Bronchial epithelial cell (primary cell): ENCODE measurements at places on chromosomes 3 and 15. TPM values are rescaled to one million over a fixed set of nuclear protein-coding genes. Genes with fewer than 3 reads are reported as not detected.
A peak's percentile ranks its signal among the peaks of the same experiment; 100 is the strongest.

KCNAB1 gene
- total RNA-seq, result 0.26 and 0.38 TPM in 2 replicates

SNTN gene
- not detected in 2 replicates for total RNA-seq

DNA sequence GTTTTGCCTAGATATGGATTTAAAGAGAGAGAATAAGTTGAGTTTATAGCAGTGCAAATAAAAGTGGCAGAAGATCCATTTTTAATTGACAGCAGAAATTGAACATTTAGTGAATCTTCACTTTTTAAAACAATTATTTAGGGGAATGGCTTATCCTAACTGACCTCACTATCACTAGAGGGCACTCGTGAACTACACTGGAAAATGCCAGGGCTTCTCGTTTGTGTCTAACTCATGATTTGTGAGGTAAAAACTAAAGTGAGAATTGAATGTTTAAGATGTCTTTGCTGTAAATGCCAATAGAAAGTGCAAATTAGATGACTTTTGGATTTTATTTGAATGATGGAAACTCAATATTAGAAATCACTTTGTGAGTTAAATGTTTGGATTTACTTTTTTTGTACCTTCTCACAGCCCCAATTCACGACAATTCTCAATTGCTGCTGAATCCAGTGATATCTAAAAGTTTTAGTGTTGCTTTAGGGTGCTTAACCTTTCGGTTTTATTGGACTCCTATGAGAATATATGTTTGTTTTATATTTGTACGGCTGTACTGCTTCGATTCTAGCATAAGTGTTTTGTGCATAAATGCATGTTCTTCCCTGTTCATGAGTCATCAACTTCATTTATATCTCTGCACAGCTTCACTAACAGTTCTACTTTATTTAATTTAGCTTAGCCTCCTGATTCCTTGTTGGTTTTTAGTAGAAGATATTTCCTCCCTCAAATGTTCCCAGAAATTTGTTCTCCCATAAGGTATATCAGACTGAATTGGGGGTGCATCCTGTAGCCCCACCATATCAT, 462.1 kb downstream of the MFSD1 start:
- peak; percentile 48 for DNase-seq

DNA sequence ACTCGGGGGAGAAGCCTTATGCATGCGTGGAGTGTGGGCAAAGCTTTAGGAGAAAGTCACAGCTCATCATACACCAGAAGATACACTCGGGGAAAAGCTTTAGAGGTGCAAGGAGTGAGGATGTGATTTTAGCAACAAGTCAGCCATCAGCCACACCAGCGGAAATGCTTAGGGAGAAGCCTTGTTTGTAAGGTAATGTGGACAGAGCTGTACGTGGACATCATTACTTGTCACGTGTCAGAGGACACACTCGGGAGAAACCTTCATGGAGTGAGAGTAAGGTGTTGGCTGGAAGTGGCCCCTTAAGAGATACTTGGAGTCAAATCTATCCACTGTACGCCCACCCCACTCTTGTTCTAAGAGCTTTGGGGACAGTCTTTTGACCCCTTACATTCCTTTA, 28.7 kb downstream of the ZNF589 start:
- no peak for DNase-seq

DNA sequence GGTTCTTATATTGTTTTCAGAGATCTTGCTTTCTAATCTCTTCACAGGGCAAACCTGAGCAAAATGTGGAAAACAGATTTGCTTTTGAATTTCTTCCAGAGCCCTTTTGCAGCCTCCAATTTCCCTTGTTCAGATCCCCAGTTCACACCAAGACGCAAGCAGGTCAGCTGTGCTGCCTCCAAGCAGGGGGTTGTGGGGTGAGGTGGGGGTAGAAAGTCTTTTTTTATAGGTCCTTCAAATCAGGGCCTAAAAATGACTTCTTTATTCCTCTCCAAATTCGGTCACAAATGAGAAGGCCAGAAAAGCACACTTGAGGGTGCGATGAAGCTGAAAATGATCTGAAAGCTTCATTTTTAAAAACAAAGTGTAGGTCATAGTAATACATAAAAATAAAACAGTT, 26.3 kb upstream of the AVEN start:
- no peak for DNase-seq

SRGAP3 gene
- 16.5 and 30.5 TPM in 2 replicates for total RNA-seq

DNA sequence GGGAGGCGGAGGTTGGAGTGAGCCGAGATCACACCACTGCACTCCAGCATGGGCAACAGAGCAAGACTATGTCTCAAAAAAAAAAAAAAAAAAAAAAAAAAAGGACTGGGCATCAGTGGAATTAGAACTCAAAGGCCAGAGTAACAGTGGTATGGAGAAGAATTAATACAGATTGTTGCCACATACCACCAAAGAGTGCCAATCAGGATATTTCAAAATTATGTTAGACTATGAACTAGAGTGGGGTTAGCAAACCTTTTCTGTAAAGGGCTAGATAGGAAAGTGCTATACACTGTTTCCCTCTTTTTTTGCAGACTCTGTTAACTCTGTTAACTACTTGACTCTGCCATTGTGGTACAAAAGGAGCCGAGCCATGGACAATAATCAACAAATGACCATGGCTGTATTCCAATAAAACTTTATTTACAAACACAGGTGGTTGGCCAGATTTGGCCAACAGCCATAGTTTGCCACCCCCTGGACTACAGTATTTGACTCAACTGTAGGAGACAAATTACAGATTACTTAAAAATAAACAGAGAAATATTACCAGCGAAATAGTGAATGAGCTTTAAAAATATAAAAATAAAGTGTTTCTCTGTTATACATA, 28.6 kb downstream of the DPH3 start:
- DNase-seq, result no peak

CEP152 gene
- 4.5 and 10.1 TPM in 2 replicates for total RNA-seq

P2RY1 gene
- 13.7 and 24.5 TPM in 2 replicates for total RNA-seq

DNA sequence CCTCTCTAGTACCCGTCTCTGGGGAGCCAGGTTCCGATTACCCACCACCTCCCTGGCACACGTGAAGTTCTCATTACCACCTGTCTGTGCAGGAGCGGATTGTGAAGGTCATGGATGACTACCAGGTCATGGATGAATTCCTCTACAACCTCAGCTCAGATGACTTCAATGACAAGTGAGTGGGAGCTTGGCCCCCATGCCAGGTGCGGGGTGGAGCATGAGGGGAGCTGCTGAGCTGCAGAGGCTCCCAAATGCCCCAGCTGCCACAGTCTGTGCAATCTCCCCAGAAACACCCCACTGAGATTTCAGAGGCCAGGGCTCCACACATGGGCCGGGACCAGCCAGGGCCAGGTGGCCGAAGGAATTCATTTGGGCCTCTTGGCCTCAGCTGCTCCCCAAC, 34.3 kb downstream of the DNAH1 start:
- no peak for DNase-seq

- DNase-seq, result no peak
These were observed 11.3 kb upstream of the CHST14 start for GRCh38 chr15:40459391-40460015.

- DNase-seq, result peak; percentile 40
These were observed 68.1 kb downstream of the CRYGS start for GRCh38 chr3:186476044-186476468.

SUSD5 gene
- total RNA-seq, result not detected in 2 replicates

PRRT3 gene
- total RNA-seq, result 0.26 and 0.38 TPM in 2 replicates

GRCh38 chr3:160078533-160078932, 89.9 kb downstream of the IL12A start:
- no peak for DNase-seq

DNA sequence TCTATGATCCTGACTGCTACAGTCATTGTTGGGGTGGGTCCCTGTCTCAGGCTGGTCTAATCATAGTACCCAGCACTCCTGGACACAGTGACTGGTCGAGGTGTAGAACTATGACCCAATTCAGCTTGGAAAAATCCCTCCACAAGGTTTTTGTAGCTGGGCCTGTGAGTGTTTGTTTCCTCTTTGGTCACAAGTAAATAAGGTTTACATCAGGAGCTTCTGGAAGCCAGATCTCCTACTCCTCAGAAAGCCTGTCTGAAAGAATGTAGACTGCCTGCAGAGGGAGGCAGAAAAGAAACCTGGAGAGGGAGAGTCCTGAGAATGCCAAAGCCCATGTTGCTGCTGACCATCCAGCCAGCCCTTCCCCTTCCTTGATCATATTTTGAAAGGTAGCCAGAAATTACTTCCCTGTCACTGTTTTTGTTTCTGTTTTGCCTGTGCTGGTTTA, 123.2 kb downstream of the RAP2B start:
- DNase-seq, result peak; percentile 74

DNA sequence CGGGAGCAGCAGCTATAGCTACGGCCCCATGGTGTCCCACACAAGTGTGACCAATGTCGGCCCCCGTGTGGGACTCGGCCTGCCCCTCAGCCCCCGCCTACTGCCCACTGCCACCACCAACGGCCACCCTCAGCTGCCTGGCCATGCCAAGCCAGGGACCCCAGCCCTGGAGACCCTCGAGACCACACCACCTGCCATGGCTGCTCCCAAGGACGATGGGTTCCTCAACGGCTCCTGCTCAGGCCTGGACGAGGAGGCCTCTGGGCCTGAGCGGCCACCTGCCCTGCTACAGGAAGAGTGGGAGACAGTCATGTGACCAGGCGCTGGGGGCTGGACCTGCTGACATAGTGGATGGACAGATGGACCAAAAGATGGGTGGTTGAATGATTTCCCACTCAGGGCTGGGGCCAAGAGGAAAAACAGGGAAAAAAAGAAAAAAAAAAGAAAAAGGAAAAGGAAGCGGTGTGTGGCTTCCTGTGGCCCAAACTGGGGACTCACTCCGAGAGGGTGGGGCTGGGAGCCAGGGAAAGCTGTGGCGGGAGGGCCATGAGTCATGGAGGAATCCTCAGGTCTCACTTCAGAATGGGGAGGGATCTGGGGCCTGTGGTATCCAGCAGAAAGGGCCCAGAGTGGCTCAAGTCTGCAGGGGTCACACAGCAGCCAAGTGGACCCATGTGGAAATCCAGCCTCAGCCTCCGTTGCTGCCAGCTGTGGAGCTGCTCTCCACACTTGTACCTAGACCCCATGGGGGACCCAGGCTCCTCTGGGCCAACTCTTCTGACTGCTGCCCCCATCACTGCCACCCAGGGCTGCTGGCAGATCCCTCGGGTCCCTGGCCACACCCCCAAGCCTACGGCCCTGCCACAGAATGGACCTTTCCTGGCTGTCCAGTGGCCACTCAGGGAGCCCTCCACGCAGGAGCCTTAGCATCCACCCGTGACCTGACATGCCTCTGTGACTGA, 26.1 kb downstream of the PTH1R start:
- peak; percentile 56 for DNase-seq

COL8A1 gene
- 2.7 and 3.9 TPM in 2 replicates for total RNA-seq

DNA sequence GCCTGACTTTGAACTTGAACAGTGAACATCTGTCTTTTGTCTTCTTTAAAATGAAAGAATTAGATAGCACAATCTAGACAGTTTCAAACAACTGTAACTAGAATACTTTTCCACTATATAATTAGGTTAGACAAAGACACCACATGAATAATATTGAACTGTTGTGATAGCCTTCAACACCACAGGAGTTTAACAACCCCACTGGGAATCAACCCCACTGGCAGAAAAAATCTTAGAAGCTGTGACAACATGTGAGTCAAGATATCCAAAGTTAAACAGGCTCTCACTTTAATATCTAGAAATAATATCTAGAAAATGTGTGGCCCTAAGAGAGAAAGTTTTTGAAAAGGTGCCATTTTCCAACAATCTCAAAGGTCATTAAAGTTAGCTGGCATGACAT, 64.4 kb upstream of the PRICKLE2 start:
- DNase-seq, result no peak

- DNase-seq, result no peak
These were observed 922.2 kb downstream of the TBL1XR1 start for GRCh38 chr3:176275113-176275512.

GRCh38 chr15:100714749-100715342, 112.5 kb downstream of the ASB7 start:
- no peak for DNase-seq

GRCh38 chr15:33616475-33616874, 305.7 kb downstream of the RYR3 start:
- DNase-seq, result no peak

CDC25A gene
- total RNA-seq, result 1.5 and 2.4 TPM in 2 replicates

- no peak for DNase-seq
These were observed 152.0 kb upstream of the PEX5L start for GRCh38 chr3:180188512-180189309.

CMC1 gene
- total RNA-seq, result 2.4 and 5.8 TPM in 2 replicates

SGO1 gene
- under 0.01 and 0.26 TPM in 2 replicates for total RNA-seq

KNG1 gene
- not detected in 2 replicates for total RNA-seq
